ENCODE measurements at places on chromosomes 1 and 21.

DNA sequence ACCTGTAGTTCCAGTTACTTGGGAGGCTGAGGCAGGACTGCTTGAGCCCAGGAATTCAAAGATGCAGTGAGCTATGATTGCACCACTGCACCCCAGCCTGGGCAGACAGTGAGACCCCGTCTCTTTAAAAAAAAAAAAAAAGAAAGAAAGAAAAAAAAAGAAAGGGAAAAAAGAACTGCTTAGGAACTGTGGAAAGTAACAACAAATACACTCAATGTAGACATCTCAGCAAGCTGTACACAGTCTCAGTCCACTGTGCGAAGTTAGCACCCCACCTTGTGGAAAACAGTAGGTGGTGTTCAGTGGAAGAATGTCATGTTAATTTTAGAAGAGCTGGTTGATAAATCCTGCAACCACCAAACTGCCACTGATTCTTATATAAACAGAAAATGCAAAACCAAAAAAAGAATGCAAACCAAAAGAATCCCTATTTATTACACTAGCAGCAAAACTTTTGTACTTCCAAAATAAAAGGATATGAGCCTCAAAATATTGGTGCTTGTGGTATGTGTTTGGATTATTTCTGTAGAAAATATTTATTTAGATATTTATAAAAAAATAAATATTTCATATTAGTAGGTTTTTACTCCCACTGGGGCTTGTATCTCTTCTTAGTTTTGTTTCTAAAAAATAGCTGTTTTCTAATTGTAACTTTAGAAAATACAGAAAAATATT lies 31.1 kb downstream of the ALG14 start:
- peak overlapping the region; percentile 72 for H3K27ac ChIP-seq
- peaks cover 46% of the 10 kb centered on the region for H3K4me1 ChIP-seq
- no peaks in the 10 kb centered on the region for H3K27me3 ChIP-seq
- peak overlapping the region; percentile 34 for H3K4me3 ChIP-seq

DNA sequence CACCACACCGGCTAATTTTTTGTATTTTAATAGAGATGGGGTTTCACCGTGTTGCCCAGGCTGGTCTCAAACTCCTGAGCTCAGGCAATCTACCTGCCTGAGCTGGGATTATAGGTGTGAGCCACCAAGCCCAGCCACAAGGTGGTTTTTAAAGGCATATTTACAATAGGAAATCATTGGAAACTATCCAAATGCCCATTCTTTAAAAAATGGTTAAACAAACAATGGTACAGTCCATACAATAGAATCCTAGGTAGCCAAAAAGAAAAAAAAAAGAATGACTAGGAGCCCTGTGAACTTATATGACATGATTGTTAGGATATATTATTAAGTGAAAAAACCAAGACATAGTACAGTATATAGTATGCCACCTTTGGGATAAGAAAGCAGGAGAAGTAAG lies 5.3 kb downstream of the ATP2B4 start:
- no peaks in the 10 kb centered on the region for H3K36me3 ChIP-seq
- peaks cover 24% of the 10 kb centered on the region for H3K4me1 ChIP-seq
- H3K27ac ChIP-seq: no peak overlapping the region
- H3K4me3 ChIP-seq: no peak overlapping the region

- no peaks in the 10 kb centered on the region for H3K36me3 ChIP-seq
- DNase-seq: no peak
- H3K4me3 ChIP-seq: no peak overlapping the region
- H3K27me3 ChIP-seq: no peaks in the 10 kb centered on the region
- H3K4me1 ChIP-seq: no peaks in the 10 kb centered on the region
Measured at GRCh38 chr1:199312626-199313025, 673.8 kb downstream of the PTPRC start.

GRCh38 chr1:92958203-92958970 lies 2.9 kb downstream of the DIPK1A start:
- no peaks in the 10 kb centered on the region for H3K36me3 ChIP-seq
- H3K4me3 ChIP-seq: no peak overlapping the region

DNA sequence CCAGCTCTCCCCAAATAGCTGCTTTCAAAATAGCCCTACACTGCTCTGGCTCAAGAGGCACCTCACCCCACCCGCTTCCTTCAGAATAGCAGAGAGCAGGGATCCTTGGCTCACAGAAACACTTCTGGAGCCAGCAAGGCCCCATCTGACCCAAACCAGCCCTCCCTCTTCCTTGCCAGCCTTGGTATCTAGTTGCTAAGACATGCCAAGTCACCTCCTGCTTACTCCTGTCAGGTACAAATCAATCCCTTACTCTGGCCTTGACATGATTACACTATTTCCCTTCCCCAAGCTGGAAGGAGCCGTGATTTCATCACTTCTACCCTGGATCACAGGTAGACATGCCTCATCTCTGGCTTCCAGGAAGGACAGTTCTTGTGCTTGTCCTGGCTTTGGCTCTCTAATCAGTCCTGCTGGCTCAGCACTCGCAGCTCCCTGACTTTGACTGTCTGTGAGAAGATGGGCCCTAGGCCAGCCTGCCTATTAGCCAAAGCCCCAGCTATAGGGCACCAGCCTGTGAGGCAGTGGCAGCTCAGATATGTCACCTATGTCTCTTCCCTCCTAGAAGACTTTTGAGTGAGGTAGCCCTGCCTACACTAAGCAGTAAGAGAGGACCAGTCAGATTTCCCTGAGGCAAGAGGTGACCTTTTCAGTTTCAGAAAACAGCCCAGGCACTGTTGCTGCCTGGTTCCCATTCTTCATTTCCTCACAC lies 8.9 kb upstream of the MUTYH start:
- peak overlapping the region; percentile 21 for H3K27ac ChIP-seq
- H3K36me3 ChIP-seq: peaks cover 18% of the 10 kb centered on the region
- no peak overlapping the region for H3K4me3 ChIP-seq
- no peak for DNase-seq
- no peaks in the 10 kb centered on the region for H3K4me1 ChIP-seq

DNA sequence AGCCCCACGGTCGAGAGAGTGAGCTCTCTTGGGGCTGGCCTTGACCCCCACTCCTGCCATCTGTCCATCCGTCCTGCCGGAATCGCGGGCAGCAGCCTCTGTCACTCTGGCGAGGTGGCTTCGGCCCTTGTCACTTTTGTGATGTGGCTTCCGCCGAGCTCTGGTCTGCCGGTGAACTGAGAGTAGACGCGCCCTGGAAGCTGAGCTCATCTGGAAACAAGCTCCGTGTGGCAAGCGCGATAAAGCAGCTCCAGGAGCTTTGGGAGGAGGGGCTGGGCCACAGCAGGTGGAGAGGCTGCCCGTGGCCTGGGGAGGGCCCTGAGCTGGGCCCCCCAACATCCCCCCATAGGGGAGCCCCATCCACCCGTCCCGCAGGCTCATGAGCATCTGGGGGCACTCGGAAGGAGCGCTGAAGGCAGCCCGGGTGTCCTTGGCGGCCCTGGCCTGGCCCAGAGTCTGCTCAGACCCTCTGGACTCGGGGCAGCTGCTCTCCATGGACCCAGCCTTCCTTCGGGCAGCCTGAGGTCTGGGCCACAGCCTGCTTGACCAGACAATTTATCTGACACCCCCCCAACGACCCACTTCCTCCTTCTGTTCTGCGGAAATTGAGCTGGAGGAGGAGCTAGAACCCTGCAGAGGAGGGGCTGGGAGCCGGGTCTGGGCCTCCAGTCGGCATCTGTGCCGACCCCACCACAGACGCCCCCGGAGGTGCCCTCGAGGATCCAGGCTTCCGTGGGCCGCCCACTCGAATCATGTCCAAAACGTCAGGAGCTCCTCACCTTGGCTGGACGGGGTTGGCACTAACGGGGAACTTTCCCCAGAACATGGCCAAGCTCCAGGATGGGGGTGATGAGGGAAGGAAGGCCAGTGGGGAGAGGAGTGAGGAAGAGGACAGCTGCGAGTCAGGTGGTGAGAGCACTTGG lies 59.1 kb downstream of the SLC19A1 start:
- no peak overlapping the region for H3K27ac ChIP-seq
- no peaks in the 10 kb centered on the region for H3K36me3 ChIP-seq
- H3K4me1 ChIP-seq: peaks cover 4% of the 10 kb centered on the region
- DNase-seq: no peak
- H3K4me3 ChIP-seq: peak overlapping the region; percentile 4

DNA sequence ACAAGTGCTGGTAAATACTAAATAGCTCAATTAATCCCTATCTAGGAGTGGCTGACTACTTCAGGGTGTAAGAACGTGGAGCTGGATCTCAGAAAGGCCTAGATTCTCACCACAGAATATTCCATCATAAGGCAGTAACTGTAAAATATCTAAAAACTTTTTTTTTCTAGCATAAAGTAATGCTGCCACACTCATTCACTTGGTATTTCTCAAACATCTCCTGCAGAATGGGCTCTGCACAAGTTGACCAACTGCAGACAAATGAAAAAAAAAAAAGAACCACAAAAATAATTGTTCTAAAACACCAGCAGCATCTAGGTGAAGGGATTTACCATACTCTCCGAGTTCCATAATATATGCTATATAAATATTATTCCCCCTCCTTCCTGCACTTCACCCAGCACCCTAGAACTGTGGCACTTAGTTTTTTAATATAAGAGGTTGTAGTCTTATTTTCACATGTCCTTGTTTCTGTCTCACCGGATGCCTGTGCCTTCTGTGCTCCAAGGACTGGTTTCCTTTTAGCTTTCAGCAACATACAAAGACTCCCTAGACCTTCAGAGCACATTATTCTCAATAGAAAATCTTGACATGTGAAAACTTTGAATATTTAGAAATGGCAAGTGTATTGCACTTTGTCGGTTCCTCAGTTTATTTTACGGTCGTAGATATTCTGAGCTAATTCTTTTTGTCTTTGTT lies 8.9 kb downstream of the VSIG8 start:
- H3K4me1 ChIP-seq: peaks cover 14% of the 10 kb centered on the region
- peak overlapping the region; percentile 96 for H3K27ac ChIP-seq
- H3K36me3 ChIP-seq: peaks cover 16% of the 10 kb centered on the region
- no peaks in the 10 kb centered on the region for H3K27me3 ChIP-seq
- peak overlapping the region; percentile 63 for H3K4me3 ChIP-seq
- DNase-seq: no peak

- no peak for DNase-seq
- peaks cover 17% of the 10 kb centered on the region for H3K4me1 ChIP-seq
- no peaks in the 10 kb centered on the region for H3K27me3 ChIP-seq
- H3K4me3 ChIP-seq: no peak overlapping the region
Measured at GRCh38 chr1:113855630-113856400, 15.7 kb downstream of the PTPN22 start.
